EH (cell line): ENCODE measurements at places on chromosomes 1 and 21.

GRCh38 chr1:17561561-17561985 lies 22.1 kb downstream of the ARHGEF10L start:
- DNase-seq = peak; percentile 83

DNA sequence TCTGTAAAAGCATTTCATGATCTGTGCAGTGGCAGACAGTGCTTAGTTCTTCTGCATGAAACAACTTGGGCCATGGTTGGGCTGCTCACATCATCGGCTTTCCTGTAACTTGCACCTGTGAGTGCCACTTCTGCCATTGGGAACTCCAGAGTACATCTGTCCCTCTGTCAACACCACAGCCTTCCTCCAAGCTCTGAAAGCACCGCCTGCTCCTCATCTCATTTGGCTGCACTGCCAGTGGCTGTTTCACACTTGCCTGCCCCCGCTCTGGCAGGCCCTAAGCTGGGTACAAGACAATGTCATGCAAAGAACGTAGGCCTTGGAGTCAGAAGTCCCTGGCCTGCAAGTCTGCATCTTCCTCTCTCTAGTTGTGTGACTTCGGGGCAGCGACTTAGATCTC lies 46.4 kb downstream of the DDX20 start:
- DNase-seq = no peak

GRCh38 chr1:193631306-193631705 lies 444.9 kb upstream of the B3GALT2 start:
- no peak for DNase-seq

DNA sequence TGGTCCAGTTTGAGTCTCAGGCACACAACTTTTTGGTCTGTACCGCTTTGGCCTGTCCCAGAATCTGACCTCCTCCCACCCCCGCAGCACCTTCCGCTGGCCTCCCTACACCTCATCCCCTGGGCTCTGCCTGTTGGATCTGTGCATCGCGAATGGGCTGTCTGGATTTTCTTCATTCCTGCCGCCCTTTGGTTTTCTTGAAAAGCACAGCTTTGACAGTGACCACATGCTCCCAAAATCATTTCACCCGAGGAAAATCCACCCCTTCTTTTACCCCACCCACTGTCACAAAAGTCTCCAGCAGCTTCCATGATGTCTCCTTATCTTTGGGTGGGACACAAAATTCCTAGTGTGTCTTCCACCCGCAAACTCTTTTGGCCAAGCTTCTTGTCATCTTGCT lies 65.0 kb upstream of the SSX2IP start:
- DNase-seq = no peak

- no peak for DNase-seq
Observed at GRCh38 chr1:178928976-178929375, 58.1 kb upstream of the ANGPTL1 start.

DNA sequence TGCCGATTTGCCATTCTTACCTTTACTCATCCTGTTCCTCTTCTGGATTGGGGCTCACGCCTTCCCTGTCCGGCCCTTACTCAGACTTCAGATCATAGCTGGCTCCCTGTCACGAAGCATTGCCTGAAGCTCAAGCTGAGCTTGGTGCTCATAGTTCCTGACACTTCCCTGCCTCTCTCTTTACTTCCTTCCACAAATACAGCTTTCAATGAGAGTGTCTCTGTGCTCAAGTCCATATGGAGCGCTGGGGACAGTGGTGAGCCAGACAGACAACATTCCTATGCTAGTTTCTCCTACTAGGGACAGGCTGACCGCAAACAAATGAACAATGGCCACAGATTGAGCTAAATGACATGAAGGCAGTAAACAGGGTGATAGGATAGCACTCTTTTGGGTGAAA lies 38.1 kb downstream of the HHAT start:
- peak; percentile 39 for DNase-seq

DNA sequence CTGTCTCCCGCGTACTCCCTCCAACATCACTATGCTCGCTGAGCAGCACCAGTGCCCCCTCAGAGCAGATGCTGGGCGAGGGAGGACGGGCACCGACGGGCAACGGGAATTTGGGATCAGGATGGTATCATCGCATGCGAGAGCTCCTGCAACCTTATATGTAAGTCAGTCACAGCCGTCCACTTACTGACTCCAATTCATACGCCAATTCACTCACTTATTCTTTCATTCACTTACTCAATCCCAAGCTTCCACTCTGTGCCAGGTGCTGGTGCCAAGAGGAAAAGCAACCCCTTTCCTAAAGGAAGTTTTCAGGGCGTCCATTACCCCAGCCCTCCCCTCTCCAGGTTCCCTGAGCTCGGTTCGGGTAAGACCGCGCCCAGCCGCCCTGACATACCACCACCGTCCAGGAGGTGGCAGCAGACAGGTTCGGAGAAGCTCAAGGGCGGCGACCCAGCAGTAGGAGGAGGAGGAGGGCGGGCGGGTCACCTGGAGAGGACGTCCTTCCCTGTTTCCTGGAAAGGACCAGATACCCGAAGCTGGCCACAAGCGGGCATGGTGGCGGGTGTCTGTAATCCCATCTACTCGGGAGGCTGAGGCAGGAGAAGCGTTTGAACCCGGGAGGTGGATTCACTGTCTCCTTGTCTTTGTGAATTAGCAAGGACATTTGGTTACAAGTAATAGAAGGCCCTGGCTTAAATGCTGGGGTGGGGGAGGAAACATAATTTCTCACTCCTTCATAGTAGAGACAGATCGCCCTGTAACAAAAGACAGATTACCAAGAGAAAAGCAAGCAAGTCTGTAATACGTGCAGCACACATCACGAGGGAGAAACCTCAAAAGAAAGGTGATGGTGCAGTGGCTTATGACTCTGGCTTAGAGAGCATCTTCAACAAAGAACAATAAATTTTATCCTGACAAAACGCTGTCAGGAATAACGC lies 7.6 kb upstream of the IL22RA1 start:
- DNase-seq = peak; percentile 74

DNA sequence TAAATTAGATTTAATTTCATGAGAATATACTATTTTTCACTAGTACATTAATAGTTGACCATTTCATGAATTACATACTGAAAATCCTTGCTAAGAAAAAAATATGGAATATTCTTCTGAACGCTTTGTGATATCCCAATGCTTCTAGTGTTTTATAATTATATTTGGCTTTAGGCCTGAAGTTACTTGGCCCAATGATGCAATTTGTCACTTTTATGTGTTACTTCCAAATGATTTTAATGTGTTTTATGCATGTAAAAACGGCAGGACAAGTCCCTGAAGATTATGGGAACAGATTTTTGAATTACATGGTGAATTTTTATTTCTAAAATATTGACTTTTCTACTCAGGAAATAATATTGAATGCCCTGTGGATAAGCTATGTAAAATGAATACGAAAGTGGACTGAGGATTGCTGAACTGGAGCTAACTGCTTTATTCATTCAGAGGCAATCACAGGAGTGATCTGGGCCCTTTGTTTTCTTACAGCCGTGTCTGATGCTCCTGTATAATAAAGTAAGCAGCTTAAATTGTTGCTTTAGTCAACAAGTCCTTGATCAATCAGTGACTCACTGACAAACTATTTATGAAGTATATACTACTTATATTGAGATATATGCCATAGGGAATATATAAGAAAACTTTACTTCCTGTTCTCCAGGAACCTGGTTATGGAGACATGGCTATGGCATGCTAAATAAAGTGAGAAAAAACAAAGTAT lies 543.0 kb upstream of the RGS18 start:
- DNase-seq = no peak

DNA sequence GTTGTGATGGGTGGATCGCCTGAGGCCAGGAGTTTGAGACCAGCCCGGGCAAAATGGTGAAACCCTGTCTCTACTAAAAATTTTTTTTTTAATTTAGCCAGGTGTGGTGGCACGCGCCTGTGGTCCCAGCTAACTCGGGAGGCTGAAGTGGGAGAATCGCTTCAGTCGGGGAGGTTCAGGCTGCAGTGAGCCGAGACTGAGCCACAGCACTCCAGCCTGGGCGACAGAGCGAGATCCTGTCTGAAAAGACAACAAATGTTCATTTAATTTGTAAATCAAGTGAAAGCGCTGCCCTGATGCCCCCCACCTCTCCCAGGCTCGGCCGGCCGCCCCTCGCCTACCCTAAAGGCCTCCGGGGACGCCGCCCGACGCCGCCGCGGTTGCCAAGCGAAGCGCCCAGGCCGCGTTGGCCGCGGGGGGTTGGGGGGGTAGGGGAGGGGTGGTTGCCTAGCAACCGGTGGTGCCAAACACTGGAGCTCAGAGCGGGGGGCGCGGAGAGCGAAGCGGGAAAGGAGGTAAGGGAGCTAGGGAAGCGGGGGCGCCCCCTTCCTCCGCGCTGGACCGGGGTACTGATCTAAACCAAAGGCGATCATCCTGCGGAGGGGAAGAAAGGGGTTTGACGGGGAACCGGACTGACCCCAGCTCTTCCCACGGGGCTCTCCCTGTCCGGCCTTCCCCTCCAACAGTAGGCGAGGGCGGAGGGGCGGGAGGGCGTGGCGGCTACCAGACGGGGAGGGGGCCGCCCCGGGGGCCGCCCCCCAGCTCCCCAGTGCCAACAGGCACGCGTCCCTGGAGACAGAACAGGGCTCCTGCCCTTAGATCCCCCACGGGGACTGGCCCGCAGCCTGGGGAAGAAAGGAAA lies at the start of gene TEKT2:
TEKT2 (plus strand) TSS at position 460 of the 862 bp plus-strand sequence. CDS start 828 bp downstream, outside the sequence.
- DNase-seq = peak; percentile 45

DNA sequence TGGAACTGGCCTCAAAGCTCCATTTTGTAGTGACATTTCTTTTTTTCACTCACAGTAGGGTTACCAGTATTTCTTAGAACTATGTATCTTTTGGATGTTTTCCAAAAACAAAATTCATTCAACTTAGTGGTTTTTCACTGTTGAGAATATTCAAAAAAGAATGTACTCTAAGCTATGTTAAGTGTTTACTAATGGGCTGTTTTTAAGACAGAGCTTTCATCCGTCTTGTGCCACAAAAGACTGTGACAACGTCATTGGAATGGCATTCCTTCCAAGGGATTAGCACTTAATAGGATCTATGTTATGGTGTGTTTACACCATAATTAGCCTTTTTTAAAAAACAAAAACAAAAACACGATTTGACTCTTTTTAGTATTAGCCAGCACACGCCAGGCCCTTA lies 66.8 kb downstream of the TTC3 start:
- peak; percentile 92 for DNase-seq

DNA sequence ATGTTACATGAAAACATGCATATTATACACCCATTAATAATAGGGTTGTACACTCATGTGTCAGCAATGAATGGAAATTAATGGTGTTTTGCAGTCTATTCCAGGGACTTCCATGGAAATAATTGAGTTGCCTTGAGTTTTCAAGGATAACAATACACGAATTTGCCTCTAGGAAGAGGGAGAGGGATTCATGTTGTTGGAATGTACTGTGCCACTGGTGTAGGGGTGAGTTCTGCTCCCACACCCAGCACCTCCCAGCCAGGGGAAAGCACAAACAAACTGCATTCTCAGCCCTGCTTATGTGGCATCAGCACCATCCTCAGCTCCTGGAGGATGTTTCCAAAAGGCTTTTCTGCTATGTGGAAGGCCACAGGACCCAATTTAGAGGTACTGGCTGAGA lies 57.8 kb downstream of the BCAR3 start:
- DNase-seq = peak; percentile 96

- no peak for DNase-seq
Observed at GRCh38 chr1:176559474-176559873, 96.5 kb downstream of the PAPPA2 start.

DNA sequence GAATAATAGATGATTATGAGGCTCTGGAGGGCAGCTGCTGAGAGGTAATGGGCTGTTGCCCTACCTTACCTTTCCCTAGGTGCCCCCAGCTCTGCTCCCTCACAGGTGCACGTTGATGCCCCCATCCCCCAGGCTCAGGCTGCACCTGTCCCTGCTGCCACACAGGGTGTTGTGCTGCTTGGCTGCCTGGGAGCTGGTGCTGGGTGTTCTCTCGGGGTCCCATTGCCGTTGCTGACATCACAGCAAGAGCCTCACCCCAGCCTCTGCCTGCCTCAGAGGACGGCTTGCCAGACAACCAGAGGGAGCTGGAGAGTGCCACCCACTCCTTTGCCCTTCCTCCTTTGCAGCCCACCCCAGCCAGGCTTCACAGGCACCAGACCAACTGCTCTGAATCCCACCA lies 31.4 kb upstream of the DMBX1 start:
- DNase-seq = no peak

- DNase-seq = no peak
Observed at GRCh38 chr1:150560576-150561253, 11.5 kb downstream of the ADAMTSL4 start.

GRCh38 chr21:42471716-42472330 lies 24.2 kb downstream of the RSPH1 start:
- no peak for DNase-seq

DNA sequence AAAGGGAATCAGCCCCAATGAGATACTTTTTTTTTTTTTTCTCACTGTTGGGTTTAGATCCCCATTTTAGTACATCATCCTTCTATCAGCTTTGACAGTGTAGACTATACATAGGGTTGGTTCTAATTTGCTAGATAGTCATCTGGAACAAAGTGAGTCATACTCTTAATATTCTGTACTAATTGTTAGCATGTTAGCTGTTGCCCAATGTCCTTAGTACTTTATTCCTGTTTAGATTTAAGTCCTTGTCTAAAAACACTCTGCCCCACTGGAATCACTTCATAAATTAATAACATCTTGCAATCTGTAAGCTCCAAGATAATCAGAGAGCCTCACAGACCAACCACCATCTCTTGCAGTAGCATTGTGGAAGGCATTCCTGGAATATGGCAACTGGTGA lies 209.8 kb upstream of the KIAA0040 start:
- DNase-seq = peak; percentile 4

DNA sequence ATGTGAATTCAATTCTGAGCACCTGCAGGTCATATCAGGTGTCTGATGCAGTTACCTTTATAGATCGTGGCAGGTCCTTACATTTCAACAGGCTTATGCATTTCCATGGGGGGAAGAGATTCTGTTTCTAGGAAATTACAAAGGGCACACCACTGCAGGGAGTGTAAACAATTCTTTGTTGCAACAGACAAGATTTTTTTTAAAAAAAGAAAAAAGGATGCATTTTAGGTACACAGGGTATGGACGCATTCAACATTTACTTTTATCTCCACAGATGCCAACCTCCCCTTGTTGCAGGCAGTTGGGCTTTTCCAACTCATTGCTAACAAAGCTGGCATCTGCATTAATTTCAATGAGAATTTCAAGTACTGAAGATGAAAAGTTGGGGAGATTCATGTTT lies 13.5 kb upstream of the TEKT2 start:
- DNase-seq = no peak

DNA sequence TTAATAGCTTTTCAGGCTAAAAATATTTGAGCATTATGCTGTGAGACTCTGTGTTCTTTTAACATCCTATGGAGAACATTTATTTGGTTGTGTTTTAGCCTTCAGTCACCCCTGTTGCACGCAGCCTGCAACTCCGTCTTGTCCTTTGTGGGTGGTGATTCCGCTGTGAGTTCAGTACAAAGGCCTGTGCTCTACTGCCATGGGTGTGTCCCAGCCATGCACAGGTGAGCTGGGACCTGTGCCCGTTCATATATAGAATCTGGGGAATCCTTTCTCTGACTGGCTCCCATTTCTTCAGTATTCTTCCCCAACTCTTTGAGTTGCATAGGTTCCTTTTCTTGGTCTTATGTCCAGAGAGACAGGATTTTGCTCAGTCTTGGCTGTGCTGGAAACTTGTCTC lies 61.4 kb downstream of the ACTL8 start:
- no peak for DNase-seq
